Stimulated activated CD8-positive, alpha-beta memory T cell treated with anti-CD3 and anti-CD28 coated beads, Interleukin-7, amount 100 ng/mL, for 1 hour (primary cell): ENCODE measurements at places on chromosomes 16 and 17.

- no peak for DNase-seq
These were observed 77.7 kb downstream of the NETO2 start for GRCh38 chr16:47065766-47066688.

- no peak for DNase-seq
These were observed 47.1 kb downstream of the LITAF start for GRCh38 chr16:11539641-11540050.

DNA sequence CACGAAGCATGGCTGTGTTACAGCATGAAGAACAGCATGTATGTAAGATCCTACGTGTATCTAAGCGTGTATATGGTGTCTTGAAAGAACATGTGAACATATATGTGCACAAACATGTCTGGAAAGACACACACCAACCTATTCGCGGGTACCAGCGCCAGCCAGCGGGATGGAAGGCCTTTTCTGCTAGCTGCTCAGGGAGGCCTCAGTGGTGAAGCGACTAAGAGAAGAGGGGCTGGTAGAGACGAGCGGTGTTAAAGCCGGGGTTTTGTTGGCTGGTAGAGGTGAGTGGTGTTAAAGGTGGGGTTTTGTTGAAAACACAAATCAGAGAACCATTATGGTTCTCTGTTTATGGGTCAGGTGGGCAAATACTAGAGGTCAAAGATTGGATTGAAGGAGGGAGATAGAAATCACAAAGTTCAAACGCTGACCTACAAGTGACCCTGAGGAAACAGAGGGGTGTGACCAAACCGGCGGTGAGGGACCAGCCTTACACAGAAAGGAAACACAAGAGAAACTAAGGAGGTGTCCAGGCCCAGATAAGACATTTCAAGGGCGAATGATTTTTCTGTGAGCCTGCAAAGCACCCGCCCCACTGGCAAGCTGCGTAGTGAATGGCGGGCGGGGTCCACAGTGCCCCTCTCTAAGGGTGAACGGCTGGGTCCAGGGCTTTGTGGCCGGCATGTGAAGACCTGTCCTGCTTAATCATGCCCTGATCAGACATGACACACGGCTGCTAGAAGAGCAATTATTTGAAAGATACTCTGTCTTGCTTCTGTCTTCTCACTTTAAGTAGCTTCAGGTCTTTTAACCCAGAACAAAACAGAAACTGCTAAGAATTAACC is 8.1 kb downstream of the ZCCHC14 start:
- DNase-seq = no peak

DNA sequence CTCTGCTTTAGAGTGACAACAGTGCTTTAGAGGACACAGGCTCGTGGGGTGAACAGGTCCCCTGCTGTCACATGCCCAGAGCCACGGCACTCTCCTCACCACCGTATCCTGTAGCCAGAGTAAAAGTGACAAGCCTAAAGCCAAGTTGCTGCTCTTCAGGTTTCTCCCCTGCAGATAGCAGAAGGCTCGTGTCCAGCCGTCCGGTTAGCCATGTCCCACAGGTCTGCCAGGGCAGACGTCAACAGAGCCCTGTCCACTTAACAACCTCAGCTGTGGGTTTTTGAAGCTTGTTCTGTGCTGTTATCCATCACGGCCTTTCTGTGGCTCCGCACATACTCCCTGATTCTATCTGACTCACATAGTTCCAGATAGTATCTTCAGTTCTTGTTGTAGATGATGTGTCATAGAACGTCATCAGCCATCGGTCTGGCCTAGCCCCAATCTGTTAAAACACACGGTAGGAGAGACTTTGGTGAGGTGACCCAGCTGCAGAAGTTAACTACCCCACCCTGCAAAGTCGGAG is 100.7 kb downstream of the SOCS1 start:
- DNase-seq = no peak

DNA sequence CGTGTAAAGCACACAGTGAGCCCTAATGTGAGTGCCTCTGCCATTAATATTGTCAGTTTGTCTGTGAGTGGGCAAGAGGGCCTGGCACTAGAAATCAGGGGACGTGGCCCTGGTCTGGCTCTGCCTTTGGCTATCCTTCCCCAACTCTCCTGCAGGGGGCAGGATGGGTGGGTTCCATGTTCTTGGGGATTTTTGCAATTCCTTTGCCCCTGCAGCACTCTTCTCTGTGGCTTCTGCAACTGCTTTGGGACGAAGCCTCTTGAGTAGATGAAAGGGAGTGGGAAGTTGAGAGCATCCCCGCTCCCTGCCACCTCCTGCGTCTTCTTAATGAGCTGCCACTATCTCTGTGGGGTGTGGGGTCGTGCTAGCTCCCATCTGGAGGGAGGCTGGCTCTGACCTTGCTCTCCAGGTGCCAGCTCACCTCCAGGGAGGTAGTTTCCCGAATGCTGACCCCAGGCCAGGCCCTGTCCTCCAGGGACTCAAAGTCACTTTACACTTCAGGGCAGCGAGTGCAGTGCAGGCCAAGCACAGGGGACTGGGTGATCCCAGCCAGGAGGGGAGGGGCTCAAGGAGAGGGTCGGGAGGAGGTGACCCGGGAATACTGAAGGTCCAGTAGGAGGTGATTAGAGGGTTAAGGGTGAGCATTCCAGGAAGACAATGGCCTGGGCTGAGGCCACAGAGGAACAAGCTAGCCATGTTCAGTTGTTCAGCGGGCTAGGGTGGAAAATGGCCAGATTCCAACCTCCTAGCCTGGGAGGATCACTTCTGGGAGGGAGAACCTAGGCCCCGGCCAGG is 121.0 kb upstream of the NLRP1 start:
- no peak for DNase-seq

GRCh38 chr16:24645739-24646645 is 83.5 kb upstream of the TNRC6A start:
- DNase-seq = no peak

DNA sequence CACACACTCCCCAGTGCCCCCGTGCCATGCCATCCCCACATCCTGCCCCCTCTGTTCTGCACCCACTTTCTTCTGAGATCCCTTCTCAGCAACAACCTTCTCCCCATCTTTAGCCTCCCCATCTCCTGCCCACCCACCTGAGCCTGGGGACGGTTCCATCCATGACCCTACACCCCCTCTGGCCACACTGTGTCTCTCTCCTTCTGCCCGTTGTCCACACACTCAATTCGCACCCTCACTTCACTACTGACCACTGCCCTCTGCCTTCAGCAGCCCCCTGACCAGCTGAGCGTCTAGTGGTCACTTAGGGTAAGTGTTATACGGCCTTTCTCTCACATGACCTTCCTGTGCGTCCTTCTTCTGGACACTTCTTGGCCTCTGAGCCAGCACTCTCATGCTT is 6.1 kb downstream of the ARHGAP27 start:
- DNase-seq = no peak

GRCh38 chr17:42651392-42651791 is 7.7 kb upstream of the TUBG2 start:
- no peak for DNase-seq

DNA sequence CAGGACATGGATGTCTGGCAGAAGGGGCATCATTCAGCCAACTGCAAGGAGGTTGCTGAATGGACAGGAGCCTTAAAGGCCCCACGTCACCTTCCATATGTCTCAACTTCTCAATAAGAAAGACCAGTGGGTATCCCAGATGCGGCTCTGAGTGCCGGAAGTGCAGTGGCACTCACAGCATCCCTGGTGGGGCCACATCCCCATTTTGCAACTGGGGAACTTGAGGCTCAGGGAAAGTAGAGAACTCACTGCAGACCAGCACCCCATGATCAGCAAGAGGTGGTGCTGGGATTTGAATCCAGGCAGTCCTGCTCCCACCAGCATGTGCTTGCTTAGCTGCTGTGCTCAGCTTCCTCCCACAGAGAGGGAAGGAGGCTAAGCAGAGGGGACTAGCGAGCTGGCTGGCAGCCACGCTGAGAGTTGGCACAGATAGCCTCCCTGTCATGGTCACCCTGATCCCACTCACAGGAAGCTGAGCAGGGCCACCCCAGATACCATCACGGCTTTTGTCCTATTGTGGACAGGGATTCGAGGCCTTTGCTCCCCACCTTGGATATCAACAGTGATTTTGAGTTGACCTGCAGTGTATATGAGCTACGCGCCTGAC is 294.2 kb upstream of the FOXF1 start:
- DNase-seq = no peak

- no peak for DNase-seq
These were observed 23.7 kb downstream of the CDH1 start for GRCh38 chr16:68760671-68761275.

GRCh38 chr17:9228408-9229159 is 207.3 kb downstream of the NTN1 start:
- DNase-seq = no peak

- peak; percentile 55 for DNase-seq
These were observed 2.8 kb upstream of the SMIM36 start for GRCh38 chr17:55513885-55514590.

DNA sequence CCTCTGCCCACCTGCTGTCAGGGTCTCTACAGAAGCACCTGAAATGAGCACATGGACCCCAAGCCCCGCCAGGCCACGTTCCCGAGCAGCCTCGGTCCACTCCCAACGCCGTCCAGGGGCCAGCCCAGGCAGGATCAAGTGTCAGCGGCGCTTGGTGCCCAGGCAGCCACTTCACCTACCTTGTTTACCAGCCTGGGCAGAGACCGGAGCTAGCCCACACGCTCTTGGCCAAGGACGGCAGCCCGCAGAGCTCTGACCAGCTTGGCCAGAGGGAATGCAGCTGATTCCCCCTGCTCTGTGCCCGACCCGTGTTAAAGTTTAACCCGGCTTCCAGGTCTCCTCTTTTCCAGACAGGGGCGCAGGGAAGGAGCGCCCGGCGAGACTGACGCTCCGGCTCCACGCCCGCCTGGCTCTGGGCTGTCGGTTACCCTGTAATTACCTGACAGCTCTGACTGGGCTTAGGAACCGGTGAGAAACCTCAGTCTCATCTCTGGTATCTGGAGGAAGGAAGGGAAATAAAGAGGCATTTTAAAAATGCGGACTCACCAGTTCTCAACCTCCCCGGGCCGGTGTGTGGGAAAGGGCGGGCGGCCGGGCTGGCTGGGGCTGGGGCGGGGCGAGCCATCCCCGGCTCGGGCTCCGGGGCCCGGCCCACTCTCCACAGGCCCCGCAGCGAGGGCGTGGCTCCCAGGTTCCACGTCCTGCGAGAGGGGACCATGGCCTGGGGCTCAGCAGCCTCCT is 4.6 kb downstream of the KIFC3 start:
- no peak for DNase-seq

DNA sequence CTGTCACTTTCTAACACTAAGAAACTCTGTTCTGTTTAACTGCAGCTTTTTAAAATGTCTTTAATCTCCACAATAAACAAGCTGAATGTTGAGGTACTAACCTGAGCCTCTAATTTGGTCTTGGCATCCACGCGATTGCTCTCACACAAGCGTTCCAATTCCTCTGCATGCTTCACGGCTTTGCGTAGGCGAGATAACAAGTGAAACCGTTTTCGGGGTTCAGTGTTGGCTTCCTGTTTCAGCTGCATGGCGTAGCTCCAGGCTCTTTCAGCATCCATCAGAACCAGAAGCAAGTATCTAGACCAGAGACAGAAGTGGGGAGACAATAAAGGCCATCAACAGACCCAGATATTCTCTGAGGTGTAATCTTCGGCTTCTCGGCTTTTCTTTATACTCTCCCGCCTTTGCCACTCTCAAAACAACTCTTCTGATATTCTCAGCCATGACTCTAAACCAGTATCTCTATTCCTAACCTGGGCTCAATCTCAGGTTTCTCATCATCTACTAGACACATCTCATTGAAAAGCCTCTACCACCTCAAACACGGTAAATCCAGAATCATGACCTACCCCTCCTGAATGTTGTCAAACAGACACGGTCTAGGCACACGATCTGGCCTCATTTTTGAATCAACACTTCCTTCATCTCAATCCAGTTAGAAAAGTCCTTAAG is 8.3 kb downstream of the SRP68 start:
- no peak for DNase-seq

- DNase-seq = no peak
These were observed 1.2 kb downstream of the CCDC137 start for GRCh38 chr17:81667754-81668153.

DNA sequence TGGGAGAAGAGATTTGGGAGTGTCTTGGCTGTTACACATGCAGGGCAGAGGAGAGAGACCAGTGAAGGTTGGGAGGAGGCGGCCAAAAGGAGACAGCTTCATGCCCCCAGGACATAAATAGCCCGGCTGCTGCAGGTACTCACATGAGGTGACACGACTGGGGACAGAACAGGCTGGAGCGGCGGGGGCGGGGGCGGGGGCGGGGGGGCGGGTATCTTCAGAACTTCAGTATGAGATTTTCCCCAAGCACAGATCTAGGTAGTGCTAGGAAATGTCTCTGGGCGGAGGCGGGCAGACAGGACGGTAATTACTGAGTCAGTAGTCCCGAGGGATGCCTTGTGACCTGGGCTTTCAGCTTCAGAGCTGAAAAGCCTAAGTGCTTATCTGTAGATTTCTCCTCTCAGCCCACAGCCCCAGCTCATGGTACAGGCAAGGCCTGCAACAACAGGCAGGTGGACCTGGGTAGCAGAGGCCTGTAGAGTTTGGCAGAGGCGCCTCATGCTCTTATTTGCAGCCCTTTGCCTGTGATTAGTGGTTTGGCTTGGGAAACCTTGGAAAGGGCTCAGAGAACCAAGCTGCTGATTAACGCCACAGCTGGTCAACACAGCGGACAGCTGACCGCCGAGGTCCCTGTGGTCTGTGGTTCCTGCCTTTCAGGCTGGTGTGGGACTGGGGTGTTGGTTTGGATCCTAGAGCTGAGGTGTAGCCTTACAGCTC is 24.5 kb downstream of the UNK start:
- no peak for DNase-seq

DNA sequence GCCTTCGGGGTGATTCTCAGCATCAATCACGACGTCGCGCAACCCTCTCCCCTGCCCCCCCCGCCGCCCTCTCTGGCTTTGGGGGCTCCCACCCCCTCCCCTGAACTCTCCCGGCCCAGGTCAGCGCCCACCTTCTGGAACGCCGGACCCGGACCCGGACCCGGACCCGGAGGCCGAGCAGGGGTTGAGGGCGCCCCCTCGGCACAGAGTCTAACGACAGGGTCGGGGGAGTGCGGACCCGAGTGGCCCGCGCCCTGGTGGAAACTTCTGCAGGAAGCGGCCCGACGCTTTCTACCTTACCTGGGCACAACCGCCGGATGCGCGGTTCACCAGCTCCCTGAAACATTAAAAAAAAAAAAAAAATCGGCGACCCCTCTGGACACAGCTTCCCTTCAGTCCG is 16.2 kb downstream of the SALL1 start:
- no peak for DNase-seq

DNA sequence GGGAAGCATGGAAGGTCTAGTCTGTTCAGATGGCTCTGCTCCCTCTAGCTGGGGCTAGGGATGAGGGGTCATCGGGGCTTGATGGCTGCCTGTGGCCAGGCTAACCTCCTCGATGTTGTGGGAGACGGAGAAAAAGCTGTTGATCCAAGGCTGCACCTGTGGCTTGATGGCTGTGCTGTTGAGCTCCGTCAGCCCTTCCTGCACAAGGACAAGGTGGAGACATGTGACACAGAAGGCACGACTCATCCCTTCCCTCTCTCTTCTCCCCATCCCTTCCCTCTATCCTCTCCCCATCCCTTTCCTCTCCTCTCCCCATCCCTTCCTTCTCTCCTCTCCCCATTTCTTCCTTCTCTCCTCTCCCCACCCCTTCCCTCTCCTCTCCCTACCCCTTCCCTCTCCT is 28.2 kb downstream of the FCSK start:
- no peak for DNase-seq
